Suppressor macrophage (primary cell): ENCODE measurements at places on chromosomes 3 and 15.
A peak's percentile ranks its signal among the peaks of the same experiment; 100 is the strongest.

GRCh38 chr3:44066806-44067205 lies 174.9 kb upstream of the TOPAZ1 start:
- DNase-seq: no peak

GRCh38 chr3:194714564-194714963 lies 28.9 kb downstream of the FAM43A start:
- DNase-seq: peak; percentile 40

DNA sequence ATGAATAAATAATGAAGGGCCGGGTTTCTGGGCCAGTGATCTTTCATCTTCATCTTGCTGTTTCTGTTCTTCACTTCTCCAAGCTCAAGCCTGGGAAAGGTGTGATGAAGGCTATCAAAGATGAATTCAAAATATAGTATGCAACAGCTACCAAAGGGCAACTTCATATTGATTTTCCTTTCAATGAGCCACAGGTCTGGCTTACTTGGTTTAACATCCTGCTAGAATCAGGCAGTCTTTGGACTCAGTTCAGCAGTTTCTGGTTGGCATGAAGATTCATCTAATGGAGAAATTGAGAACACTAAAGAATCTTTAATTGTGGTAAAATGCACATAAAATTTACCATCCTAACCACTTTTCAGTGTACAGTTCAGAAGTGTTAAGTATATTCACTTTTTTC lies 43.3 kb downstream of the NFKBIZ start:
- DNase-seq: no peak

- no peak for DNase-seq
Observed at GRCh38 chr3:184662187-184662586, 49.7 kb downstream of the MAGEF1 start.

DNA sequence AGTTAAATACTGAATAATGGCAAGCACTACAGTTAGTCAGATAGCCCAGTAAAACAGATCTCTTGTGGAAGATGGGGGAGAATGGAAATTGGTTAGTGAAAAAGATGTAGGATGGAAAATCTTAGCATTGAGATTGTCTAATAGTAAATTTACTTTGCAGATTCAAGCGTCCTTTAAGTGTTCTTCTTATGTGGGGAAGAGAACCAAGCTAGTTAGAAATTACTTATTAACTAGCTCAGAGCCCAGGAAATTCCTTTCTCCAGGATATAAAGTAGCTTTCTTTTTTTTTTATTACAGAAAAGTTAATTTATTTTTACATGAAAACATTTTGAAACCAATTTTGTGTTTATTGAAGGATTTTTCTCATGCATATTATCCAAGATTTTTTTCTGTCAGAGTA lies 36.7 kb downstream of the TIPARP start:
- DNase-seq: no peak

DNA sequence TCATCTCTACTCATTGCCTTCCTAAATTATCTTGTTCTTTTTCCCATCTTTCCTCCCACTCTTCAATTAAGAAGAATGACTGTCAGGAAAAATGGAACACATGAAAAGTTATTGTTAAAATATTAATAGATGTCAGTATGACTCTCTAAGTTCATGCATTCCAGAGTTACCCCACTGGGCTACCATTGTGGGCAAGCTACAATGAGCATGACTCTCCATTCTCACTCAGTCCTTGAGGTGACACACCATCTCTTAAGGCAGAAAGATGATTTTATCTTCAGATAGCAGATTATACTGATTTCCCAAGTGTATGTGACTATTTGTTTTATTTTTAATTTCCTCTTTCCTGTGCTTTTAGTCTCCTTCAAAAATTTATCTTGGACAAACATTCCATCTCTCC lies 144.3 kb downstream of the ALCAM start:
- no peak for DNase-seq

GRCh38 chr3:139119331-139120025 lies 74.8 kb upstream of the PRR23C start:
- no peak for DNase-seq

- DNase-seq: no peak
Observed at GRCh38 chr3:94256888-94257813, 194.3 kb downstream of the NSUN3 start.

DNA sequence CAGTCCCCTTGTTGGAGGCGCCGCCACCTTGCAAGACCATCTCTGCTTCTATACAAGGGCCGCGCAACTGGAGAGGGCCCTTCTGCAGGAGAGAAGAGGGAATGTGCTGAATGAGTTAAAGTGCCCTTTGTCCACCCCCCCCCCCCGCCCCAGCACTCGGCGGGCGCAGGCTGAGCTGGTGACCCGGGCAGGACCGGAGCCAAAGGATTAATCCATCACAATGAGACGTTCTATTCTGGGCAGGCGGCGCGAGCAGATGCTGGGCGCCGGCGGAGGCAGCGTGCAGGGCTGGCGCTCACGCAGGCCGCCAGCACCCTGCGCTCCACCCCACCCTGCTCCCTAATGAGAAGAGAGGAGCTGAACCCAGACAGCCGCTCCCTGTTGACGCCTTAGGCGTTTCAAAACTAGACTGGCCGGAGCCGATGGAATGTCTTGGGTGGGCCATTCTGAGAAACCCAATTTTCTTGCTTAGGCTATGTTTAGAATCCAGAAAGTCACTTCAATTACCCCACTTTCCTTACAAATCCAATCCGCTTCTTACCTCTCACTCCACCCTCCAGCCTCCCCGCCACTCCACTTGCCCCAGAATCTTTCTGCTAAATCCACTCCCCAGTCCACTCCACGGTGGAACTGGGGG lies 32.9 kb downstream of the GJD2 start:
- DNase-seq: no peak

- no peak for DNase-seq
Observed at GRCh38 chr3:45684327-45684892, 4.8 kb upstream of the SACM1L start.

DNA sequence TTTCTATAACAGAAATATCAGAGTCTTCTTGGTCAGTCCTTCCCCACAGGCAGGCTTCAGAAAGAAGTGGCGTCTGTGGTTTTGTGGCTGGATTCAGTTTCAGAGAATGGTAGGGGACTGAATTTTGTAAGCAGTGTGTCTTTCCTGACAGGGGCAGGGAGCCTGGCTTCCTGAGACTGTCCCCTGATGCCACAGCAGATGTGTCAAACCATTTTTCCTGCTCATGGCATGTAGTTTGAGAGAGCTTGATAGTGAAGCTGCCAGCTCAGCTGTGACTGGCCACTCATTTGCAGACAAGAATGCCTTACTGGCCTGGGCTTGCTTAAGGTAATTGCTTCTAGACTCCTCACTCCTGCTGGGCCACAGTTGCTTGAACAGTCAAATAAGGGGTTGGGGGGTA lies 26.4 kb downstream of the LARS2 start:
- DNase-seq: no peak

DNA sequence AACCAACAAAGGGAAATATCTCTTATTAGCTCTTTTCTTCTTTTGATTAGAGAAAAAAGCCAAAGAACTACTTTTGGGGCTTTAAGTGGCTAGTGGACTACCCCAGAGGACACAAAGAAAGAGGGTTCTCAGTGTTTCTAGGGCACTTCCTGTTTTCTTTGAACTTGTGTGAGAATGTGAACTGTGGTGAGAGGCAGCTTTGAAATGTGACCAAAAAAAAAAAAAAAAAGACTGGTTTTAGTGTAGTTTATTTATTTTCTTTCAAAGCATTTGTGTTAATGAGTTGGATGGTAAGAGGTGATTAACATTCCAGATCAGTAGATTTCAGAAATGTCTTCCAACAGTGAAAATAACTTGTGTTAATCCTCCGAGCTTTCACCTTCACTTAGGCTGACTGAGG lies 32.4 kb downstream of the SELENOT start:
- DNase-seq: peak; percentile 24

DNA sequence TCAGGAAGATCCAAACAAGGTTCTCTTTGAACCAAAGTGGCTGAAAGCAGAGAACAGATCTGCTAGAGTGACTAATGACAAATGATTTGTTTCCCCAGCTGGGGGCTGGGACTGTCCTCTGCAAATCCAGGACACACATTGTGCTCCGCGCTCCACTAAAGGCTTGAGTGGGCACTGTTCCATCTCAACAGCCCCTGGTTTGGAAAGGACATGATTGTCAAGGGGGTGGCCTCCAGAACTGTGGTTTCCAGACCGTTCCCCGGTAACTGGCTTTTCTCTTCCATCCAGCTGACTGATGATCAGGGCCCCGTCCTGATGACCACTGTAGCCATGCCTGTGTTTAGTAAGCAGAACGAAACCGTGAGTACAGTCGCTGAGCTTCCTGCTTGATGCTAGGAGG lies 91.0 kb downstream of the LRTM1 start:
- no peak for DNase-seq

DNA sequence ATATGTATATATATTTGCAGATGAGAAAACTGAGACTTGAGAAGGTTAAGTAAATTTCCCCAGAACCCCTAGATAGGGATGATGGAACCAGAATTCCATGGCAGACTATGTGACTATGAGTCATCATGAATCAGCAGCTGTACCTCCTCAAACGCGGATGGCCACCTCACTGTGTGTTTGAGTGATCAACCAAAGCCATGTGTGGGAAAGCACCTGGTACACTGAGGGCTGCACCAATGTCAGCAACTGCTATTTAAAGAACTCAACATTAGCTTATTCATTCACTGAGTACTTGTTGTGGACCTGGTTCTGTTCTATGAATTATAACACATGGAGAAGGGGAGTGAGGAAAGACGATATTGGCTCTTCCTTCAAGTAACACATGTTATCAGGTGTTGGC lies 377.0 kb downstream of the GAP43 start:
- DNase-seq: no peak

DNA sequence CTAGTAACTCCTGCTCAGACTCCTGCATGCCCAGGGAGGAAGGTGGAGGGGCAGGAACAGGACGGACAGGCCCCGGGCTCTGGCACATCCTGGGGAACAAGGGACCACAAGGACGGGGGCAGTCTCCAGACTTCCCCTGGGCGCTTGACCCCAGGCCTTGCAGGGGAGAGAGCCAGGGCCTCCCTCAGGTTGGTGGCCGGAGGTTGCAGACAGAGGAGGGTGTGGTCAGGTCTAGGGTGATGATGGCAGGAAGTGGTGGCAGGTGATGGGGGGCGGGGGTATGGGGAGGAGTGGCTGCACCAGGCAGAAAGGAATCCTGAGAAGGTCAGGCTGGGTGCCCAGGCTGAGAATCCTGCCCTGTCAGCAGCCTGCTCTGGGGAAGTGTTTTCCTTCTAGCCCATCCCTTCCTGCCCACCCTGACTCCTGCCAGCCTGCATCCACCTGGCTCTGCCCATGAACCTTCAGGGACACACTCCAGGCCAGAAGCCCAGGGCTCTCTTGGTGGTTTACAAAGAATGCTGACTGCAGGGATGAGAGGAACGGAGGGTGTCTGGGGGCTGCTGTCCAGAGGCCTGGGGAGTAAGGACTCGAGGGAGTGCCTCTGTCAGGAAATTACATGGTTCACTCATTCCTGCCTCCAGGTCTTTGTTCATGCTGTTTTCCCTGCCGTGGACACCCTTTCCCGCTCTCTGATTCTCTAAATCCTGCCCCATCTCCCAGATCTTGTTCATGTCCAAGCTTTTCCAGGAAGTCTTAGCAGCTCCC lies 15.8 kb downstream of the LOXL1 start:
- no peak for DNase-seq

DNA sequence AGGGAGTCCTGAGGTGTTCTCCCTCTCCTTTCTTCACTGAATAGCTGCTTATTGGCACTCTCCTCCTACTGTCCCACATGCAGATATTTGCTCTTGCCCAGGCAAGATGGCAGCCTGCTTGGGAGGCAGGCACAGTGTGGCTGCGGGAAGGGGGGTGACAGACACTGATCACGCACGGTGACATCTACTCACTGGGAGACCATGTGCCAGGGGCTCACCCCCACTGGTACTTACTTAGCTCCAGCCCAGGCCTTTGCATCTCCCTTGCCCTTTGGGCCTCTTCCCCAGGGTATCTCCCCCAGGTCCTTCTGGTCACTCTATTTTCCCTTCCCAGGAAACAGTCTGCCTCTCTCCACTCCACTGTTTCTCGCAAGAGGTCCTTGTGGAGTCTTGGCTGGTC lies 6.4 kb downstream of the PLA2G4E start:
- no peak for DNase-seq

- peak; percentile 35 for DNase-seq
Observed at GRCh38 chr3:122100591-122101463, 45.7 kb downstream of the CD86 start.

- peak; percentile 96 for DNase-seq
Observed at GRCh38 chr3:195900436-195901355, 7.7 kb downstream of the TNK2 start.

DNA sequence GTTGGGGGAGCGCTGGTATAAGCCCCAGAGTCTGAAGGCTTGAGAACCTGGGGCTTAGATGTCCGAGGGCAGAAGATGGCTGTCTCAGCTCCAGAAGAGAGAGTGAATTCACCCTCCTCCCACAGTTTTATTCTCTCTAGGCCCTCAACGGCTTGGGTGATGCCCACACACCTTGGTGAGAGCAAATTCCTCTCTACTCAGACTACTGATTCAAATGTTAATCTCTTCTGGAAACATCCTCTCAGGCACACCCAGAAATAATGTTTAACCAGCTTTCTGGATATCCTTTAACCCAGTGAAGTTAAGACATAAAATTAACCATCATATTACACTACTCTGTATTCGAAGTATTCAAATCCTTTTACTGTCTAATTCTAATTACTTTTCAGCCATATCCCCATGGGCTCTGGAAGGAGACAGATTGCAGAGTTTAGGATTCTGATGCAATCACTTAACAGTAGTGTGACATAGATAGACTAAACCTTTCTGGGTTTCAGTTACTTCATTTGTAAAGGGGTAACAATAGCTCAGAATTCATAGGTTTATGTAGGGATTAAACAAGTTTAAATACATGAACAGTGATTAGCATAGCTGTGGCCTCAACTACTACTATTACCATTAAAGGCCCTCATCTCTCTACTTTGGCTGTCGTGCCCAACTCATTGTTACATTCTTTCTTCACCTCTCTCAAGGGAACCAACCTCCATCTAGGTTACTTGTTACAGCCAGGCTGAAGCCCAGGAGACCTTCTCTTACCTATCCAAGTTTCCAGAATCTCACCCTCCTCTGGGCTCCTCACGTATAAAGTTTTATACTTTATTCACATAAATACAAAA lies 25.7 kb upstream of the ANO10 start:
- no peak for DNase-seq

DNA sequence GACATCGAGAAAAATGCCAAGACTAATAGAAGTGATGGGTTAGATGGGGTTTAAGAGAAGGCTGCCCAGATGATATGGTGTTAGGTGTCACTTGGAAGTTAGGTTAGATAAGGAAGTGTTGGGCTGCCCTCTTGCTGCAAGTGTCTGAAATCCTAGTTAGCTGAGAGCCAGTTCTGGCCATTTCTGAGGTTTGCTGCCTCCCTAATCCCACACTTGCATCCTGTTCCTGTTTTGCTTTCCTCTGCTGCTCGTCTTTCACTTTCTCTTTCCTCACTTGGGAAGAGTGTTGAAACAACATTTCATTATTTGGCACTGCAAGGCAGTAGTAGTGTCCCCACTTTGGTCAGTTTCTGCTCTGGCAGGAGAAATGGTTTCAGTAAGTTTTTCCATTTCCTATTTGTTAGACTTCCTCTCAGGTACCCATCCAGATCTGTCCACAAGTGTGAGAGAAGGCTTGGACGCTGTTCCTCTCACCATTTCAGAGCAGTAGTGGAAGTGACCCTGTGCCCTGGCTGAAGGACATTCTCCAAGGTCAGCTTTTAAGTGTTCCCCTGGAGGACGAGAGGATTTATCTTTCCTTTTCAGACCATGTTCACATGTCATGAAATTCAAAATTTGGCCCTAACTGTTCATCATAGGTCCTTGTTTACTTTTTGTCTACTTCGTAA lies 93.3 kb downstream of the ADAMTSL3 start:
- peak; percentile 16 for DNase-seq

GRCh38 chr15:100295939-100296565 lies 45.7 kb downstream of the ADAMTS17 start:
- DNase-seq: no peak
